ENCODE measurements at places on chromosomes 13 and 19. TPM values are rescaled to one million over a fixed set of nuclear protein-coding genes. Genes with fewer than 3 reads are reported as not detected.

DNA sequence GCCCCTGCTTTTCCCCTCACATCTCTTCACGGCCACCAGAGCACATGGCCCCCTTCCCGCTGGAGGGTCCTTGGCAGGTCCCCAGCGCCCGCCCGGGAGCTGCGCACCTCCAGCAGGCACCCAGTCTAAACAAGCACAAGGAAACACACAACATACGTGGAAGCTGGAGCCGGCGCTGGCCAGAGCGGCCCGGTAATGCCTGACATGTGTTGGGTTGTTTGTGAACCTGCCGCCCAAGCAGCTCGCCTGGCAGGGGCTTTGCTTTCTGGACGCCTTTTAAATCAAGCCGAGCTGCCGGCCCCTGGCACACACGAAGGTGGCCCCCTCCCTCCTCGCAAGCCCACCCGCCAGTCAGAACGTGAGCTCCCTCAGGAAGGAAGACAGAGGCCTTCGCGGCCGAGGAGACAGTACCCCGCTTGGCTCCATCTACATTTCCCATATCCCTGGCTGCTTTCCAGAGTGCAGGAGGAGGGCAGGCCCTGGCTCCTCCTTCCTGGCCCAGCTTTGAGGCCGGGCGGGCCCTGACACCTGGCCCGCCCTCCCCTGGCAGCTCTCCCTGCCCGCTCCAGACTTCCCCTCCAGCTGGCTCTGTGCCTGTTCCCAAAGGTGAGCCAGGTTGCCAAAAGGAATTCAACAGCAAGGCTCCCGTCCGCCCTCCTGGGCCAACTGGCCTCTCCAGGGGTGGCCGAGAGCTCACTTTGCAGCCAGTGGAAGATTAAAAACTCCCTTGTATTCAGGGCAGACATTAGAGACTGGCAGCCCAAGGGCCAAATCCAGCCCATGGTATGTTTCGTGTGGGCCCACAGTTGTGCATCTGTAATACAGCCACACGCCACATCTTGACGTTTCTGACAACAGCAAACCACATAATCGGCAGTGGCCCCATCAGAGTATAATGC lies 28.7 kb downstream of the COMP start:
- H3K27ac ChIP-seq, result no peak overlapping the region
- H3K36me3 ChIP-seq, result no peaks in the 10 kb centered on the region
- no peak overlapping the region for H3K4me3 ChIP-seq
- H3K4me1 ChIP-seq, result no peaks in the 10 kb centered on the region
- DNase-seq, result no peak
- H3K27me3 ChIP-seq, result no peaks in the 10 kb centered on the region

The LIG4 gene
- 6.1 TPM for total RNA-seq

DNA sequence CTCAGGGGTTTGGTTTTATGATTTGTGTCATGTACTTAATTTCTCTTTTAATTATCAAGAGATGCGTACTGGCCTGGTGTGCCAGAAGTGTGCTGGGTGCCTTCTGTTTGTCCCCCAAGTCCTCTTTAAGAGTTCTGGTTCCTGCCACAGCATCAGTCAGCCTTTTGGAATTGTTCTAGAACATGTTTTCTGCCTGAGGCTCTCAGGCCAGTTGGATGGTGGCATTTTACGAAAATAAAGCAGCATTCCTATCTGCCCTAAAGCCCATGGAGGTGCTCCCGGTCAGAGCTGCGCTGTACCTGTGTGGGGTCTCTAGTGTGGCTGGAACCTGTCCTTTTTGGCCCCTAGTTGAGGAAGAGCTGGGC lies 54.1 kb downstream of the TSSK6 start:
- H3K27ac ChIP-seq, result peak overlapping the region; percentile 100
- H3K27me3 ChIP-seq, result no peaks in the 10 kb centered on the region
- DNase-seq, result no peak

DNA sequence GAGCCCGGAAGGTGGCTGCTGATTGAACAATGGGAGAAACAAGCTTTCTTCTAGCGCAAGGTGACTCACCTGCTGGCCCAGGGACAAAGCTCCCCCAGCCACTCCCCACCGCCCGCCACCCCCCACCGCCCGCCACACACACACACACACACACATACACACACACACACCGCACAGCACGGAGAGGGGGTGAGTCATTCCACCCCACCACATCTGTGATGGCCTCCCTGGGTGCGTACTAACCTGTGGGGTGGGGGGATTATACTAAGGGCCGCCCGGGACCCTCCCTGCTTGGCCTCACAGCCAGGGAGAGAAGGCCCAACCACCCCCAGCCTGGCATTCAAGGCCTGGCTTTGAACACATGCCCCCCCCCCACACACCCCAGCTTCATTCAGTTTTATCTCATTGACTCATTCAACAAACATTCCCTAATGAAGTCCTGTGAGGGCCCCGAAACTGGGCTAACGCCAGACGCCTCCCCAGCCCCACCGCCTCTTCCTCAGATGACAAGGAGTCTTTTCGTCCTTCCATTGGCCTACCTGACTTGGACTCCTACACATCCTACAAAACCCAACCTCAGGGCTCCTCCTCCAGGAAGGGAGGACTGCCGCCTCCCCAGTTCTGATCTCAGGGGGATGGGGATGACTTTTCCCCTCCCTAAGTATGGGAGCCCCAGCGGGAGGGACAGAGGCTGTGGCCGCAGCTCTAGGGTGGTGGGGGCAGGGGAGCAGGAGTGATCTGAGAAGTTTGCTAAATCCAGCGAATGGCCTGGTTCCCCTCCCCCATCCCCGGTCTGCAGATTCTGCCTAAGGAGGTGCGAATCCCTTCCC lies 5.8 kb upstream of the ONECUT3 start:
- no peak overlapping the region for H3K4me3 ChIP-seq
- no peak overlapping the region for H3K27ac ChIP-seq
- DNase-seq, result peak; percentile 76
- no peaks in the 10 kb centered on the region for H3K36me3 ChIP-seq

DNA sequence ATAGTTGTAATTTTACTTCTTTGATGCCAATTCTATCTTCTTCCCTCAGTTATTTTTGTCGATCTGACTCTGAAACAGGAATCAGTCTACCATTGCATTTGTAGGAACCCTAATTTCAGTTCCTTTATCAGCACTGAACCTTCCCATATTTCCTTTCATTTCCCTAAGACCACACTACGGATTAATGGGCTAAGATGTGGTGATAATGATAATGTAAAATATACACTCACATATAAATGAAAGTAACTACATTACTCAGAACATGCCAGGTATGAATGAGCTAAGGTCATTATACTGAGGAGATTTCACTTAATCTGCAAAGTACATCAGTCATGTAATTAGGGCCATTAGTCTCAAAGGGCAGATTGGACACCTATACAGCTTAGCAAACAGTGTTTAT lies 60.2 kb upstream of the RFC3 start:
- no peak for DNase-seq
- peaks cover 1% of the 10 kb centered on the region for H3K27me3 ChIP-seq
- no peaks in the 10 kb centered on the region for H3K4me1 ChIP-seq

The MCEMP1 gene
- total RNA-seq, result not detected

DNA sequence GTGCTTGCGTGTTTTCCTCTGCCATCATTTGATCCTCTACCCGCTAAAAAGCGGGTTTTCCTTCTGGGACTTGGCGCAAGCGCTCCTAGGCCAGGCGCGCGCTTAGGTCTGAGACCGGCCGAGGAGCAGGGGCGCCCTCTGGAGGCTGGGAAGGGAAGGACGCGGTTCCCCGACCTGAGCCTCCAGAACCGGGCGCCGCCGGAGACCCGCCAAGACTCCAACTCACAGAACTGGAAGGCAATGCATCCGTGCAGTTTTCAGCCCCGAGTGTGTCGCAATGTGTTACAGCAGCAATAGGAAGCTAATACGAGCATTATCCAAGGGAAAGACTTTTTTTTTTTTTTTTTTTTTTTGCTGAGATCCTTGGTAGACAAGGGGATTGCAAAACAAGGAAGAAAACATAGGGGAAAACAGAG lies 190.9 kb downstream of the COL4A1 start:
- no peaks in the 10 kb centered on the region for H3K36me3 ChIP-seq
- H3K27ac ChIP-seq, result no peak overlapping the region
- peak; percentile 60 for DNase-seq
- no peak overlapping the region for H3K4me3 ChIP-seq
- peaks cover 16% of the 10 kb centered on the region for H3K27me3 ChIP-seq
- no peaks in the 10 kb centered on the region for H3K4me1 ChIP-seq

DNA sequence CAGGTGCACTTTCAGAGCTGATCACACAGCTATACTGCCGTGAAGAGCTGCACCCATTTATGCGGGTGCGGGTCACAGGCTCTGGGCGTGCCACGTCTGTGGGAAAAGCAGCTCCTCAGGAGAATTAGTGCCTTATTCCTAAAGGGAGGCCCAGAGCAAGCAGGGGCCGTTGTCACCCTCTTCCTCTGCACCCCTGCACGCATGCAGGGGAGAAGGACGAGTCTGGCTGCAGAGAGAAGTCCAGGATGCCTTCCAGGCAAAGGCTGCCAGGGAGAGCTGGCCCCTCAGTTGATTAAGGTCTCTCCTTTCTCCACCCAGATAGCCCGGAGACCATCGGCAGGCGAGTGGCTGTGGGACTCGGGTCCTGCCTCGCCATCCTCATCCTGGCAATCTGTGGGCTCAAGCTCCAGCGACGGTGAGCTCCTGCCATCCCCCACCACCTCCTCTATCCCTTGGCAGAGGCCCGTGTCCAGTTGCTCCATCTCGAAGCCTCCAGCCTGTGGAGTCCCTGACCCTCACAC lies 3.1 kb upstream of the FFAR1 start:
- DNase-seq, result no peak
- no peak overlapping the region for H3K4me3 ChIP-seq
- peaks cover 1% of the 10 kb centered on the region for H3K27me3 ChIP-seq
- H3K27ac ChIP-seq, result no peak overlapping the region
- H3K4me1 ChIP-seq, result peaks cover 31% of the 10 kb centered on the region

DNA sequence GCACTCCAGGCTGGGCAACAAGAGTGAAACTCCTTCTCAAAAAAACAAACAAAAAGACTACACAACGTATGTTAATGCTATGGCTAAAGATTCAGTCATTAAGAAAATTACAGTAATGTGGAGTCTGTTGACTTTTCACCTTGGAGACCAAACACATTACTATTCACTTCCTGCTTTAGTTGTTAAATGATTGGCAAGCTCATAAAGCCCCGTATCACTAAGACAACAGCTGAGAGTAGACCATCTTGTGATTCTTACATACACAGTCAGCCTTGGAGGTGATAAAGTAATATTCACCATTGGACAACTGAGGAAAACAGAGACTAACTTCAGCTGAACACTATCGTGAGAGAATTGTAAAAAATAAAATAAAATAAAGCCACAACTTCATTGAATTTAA lies 86.5 kb downstream of the KCTD12 start:
- no peak for DNase-seq
- H3K36me3 ChIP-seq, result no peaks in the 10 kb centered on the region
- no peak overlapping the region for H3K27ac ChIP-seq
- no peaks in the 10 kb centered on the region for H3K27me3 ChIP-seq
- no peak overlapping the region for H3K4me3 ChIP-seq

- H3K27me3 ChIP-seq, result no peaks in the 10 kb centered on the region
- H3K4me3 ChIP-seq, result no peak overlapping the region
- H3K27ac ChIP-seq, result no peak overlapping the region
- no peak for DNase-seq
- no peaks in the 10 kb centered on the region for H3K4me1 ChIP-seq
- no peaks in the 10 kb centered on the region for H3K36me3 ChIP-seq
Observed at GRCh38 chr19:33392341-33393285, 19.1 kb downstream of the CEBPG start.

DNA sequence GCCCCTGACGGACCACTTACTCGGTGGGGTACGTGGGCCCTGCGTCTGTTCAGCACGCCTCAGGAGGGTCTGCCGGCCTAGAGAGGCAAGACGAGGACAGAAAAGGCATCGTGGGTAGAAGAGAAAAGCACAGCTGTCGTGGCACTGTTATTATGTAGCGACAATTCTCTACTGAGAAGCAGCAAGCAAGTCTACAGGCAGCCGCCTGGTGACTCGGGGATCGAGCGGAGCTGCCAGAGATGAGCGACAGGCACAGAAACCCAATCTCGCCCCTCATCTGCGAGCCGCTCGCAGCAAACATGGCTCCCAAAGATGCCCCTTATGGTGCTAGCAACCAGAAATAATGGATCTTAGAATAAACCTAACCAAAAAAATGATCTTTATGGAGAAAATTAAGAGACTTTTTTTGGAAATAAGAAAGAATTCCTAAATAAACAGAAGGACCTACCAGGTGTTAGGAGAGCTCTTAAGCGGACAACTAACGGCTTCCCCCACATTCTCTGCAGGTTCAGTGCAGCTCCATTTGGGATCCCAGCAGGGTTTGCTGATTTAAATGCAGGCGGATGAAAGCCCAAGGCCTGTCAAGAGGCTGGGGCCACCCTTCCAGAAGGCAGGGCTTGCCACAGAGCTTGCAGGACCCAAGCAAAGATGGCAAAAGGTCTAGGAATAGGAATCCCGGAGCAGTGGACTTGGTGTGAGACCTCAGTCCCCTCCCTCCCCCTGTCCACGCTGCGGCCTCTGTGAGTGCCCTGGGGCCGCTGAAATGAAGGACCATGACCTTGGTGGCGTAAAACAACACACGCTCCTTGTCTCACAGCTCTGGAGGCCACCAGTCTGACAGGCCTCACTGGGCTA lies 152.6 kb downstream of the KDM4B start:
- H3K27ac ChIP-seq, result peak overlapping the region; percentile 46
- peaks cover 32% of the 10 kb centered on the region for H3K4me1 ChIP-seq
- no peak for DNase-seq
- no peaks in the 10 kb centered on the region for H3K27me3 ChIP-seq
- H3K4me3 ChIP-seq, result no peak overlapping the region

DNA sequence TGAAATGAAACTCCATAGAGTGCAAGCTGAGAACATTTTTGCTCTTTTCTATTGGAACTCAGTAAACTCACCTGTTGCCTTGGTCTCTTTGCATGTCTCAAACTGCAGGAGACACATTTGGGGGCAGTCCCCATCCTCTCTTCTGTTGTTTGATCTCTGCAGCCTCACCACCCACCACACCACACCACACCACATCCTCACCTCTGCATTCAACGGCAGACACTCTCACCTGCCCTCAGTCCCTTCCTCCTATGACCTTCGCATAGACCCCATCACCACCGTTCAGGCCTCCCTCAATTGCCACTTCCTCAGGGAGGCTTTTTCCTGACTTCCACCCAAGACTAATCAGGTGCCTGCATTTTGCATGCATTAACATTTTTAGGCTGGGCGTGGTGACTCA lies 14.4 kb upstream of the TPM4 start:
- H3K4me1 ChIP-seq, result peaks cover 26% of the 10 kb centered on the region
- peak overlapping the region; percentile 16 for H3K27ac ChIP-seq
- no peaks in the 10 kb centered on the region for H3K36me3 ChIP-seq
- H3K4me3 ChIP-seq, result no peak overlapping the region
- DNase-seq, result peak; percentile 86

The CERS1 gene
- 0.36 TPM for total RNA-seq

The C13orf46 gene
- total RNA-seq, result 1.9 TPM

GRCh38 chr13:44416744-44417143 lies 43.1 kb downstream of the SERP2 start:
- no peak overlapping the region for H3K27ac ChIP-seq
- H3K36me3 ChIP-seq, result no peaks in the 10 kb centered on the region
- no peak for DNase-seq
- H3K27me3 ChIP-seq, result no peaks in the 10 kb centered on the region
- no peak overlapping the region for H3K4me3 ChIP-seq

- peaks cover 4% of the 10 kb centered on the region for H3K36me3 ChIP-seq
- peaks cover 18% of the 10 kb centered on the region for H3K4me1 ChIP-seq
- no peak overlapping the region for H3K27ac ChIP-seq
- H3K27me3 ChIP-seq, result no peaks in the 10 kb centered on the region
Observed at GRCh38 chr13:50908371-50908770, 1.2 kb upstream of the RNASEH2B start.

Measured in activated CD8-positive, alpha-beta T cell treated with anti-CD3 and anti-CD28 coated beads for 36 hours (primary cell).